ENCODE measurements at places on chromosomes 7 and 10. TPM values are rescaled to one million over a fixed set of nuclear protein-coding genes. Genes with fewer than 3 reads are reported as not detected.
A peak's percentile ranks its signal among the peaks of the same experiment; 100 is the strongest.

ABI1 gene
- 51.4 TPM for total RNA-seq

STK17A gene
- total RNA-seq, result 52.0 TPM

PPP1R17 gene
- total RNA-seq, result not detected

RNF148 gene
- not detected for total RNA-seq

ZNF853 gene
- total RNA-seq, result 0.89 TPM

SLC13A1 gene
- total RNA-seq, result not detected

DNA sequence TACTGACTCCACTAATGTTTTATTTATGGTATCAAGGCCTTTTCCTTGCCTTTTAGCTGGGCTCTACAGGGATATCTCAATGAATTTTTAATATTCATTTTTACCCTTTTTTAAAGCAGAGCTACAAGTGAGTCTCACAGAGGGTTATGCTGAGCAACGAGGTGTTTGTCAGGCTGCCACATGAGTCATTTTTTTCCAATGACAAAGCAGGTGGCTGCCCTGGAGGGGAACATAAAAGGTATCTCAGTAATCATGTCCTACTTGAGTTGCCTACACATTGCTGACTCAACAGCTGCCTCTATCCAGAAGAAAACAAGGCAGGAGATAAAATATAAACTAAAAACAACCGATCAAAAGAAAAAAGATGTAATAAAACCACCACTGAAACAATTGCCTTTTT is 1004.9 kb upstream of the POT1 start:
- DNase-seq, result no peak

DNA sequence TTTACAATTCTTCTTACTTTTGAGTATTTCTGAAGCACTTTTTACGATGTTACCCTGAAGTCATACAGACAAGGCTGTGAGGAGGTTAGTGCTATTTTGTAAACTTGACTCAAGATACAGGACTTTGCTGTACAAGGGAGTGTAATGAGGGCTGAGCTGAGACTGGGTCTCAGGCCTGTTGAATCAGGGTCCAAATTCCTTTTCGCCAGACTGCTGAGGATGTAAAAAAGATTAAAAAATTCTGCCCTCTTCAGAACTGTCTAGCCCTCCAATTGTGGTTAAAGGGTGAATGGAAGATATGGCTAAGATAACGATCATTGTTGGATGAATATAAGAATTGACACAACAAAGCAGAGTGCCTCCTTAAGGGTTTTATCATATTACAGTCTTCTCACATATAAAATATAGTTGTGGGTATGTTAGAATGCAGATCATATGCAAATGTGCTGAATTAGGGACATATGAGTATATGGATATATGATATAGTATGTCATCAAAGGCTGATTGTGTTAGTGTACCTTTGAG is 165.4 kb downstream of the SUGCT start:
- DNase-seq, result no peak

DNA sequence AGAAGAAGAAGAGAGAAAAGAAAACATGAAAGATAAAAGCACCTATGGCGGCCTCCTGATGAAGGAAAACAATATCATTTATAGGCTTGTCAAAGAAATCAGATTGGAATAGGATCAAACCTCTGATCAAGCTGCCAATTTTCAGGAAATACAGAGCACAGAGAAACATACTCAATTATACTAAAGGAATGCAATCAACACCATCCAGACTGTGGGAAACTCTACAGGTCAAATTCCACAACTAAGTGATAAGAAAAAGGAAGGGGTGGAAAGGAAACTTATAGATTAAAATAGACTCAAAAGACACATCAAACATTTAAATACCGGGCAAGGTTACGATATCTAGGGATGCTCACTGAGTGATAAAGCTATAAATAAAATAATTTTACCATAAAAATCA is 39.3 kb downstream of the AOAH start:
- no peak for DNase-seq

DNA sequence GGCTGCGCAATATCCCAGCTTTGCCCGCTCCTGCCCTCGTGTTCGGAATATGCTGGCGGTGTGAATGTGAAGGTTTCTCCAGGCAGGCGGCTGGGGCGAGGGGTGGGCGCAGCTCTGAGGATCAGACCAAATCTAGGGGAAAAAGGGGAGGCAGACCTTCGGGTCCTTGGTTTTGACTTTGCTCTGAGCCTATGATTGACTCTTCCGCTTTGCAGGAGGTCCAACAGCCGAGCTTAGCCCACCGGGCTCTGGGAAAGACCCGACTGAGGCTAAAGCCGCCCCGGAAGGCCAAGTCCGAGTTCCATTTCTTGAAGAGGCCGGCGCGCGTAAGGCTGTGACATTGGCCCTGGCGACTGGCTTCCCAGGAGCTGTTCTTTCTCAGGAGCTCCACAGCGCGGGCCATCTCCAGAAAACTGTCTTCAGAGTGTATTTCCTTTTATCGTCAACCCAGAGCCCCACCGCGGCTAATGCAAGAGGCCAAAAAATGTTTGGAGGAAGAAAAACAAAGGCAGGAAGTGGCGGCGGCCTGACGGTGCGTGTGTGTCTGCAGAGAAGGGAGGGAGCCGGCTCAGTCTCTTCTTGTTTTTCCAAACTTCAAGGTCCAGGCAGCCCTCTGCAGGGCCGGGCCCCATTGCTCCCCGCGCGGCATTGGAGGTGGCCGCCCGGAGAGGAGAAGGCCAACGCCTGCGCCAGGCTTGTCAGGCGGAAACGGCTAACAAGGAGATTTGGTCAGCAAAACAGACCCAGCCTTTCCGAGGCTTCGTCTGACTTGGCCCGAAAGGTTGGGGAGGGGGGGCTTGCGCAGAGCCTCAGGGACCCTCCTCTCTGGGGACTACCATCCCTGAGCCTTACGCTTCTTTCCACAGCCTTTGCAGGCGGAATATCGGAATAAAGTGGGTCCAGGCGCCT is 3.6 kb upstream of the HOXA11 start:
- DNase-seq, result peak; percentile 41

GRCh38 chr7:27108390-27109127 is 6.1 kb upstream of the HOXA2 start:
- DNase-seq, result no peak

DNA sequence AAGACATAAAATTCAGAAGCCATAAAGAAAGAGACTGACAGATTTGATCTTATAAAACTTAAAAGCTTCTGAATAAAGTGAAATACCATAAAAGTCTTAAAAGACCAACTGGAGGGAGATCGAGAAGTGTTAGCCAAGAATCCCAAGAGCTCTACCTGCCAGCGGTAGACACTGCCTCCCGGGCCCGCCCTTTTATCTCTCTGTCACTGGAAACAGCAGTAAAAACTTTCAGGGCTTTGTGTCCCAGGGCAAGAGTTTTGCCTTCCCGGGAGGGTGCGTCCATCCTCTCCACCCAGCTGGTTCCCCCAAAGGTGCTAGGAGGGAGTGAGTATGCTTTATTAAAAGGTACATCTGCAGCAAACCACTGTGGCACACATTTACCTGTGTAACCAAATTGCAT is 5.8 kb downstream of the PLA2G12B start:
- no peak for DNase-seq

- DNase-seq, result no peak
Observed at GRCh38 chr7:137606061-137606674, 240.6 kb downstream of the DGKI start.

GRCh38 chr7:151687523-151688235 is 168.0 kb upstream of the RHEB start:
- no peak for DNase-seq

DNA sequence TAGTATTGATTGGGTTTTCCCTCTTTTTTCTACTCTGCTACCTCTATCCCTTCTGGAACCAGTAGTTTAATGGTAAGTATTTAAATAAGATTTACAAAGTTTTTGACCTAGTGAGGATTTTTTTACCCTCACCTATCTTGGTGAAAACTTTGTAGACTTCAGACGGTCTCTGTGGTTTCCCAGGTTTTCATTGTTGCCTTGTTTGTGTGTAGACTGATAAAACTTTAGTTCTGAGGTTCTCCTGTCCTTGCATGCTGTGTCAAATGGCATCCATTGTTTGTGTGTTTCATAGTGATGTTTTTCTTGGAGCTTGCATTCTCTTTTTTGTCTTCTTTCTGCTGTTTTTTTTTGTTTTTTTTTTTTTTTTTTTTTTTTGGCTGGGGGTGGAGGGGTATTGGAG is 22.6 kb downstream of the ZNRF2 start:
- DNase-seq, result no peak

All from activated naive CD4-positive, alpha-beta T cell treated with anti-CD3 and anti-CD28 coated beads, Interleukin-2, amount 50 U/mL, for 72 hours (primary cell).